ENCODE measurements at places on chromosomes 2 and 18.

DNA sequence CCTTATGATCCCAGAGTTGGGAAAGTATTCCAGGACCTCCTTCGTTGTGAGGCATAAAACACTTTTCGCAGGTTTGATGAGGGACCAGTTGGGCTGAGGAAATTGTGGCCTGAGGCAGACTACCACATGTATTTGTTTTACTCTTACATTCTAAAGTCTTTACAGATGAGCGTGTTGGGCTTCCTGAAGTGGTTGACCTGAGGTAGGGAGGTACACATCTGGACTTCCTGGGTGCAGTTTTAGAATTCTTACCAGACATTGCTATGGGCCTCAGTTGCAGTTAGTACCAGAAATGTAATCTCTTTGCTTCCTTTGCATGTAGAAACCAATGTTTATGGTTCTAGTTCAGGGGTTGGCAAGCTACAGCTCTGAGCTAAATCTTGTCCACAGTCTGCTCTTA is 48.7 kb downstream of the COA5 start:
- no peak for DNase-seq

GRCh38 chr2:75287624-75288316 is 88.5 kb upstream of the TACR1 start:
- DNase-seq = no peak

- DNase-seq = no peak
These were observed 90.3 kb downstream of the HDAC4 start for GRCh38 chr2:239310401-239311061.

DNA sequence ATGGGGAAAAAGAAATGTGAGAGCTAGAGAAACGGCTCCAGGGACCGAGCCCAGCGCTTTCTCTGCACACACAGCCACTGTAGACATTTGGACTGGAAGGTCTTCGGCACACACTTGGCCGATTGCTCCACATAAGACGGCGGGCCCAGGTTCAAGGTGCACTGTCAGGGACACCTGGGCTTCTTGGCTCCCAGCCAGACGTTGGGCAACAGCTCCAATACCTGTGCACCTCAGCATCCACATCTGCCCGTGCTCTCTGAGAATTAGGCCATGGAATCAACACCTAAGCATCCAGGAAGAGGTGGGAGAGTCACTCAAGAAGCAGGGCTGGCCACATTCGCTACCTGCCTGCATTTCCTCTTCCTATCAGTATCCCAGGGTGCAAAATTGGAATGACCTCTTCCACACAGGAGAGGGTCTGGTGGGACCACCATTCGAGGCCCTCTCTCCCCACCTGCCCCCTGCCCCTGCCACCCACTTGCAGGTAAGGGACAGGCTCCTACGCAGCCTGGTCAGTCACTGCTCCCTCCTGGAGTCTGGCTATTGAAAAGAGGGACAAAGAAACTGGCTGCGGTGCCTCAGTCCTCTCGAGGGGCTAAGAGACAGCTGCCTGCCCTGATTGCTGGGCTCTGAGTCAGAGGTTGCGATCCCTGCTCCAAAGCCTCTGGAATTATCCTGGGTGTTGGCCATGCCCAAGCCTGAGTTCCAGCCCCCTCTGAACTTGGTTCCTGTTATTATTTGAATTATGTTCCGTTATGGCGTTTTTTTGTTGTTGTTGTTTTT is 40.1 kb upstream of the TAF1B start:
- DNase-seq = no peak

GRCh38 chr2:204145263-204145751 is 208.7 kb downstream of the ICOS start:
- DNase-seq = peak; percentile 53

DNA sequence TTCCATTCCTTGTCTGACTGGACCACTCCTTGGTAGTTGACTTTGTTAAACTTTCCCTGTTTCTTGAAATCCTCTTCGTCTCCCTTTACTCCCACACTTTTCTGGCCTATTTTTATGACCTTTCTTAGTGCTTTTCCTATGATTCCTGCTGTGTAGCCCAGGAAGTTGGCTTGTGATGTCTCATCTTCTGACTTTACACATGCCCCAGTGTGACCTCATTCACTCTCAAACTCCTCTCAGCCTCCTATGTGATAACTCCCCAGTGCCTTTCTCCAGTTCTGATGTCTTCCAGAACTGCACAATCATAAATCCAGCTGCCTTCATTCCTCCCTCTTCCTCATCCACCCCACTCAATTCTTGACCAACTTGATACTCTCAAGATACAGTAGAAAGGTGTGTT is 407.6 kb downstream of the TGIF1 start:
- DNase-seq = no peak

DNA sequence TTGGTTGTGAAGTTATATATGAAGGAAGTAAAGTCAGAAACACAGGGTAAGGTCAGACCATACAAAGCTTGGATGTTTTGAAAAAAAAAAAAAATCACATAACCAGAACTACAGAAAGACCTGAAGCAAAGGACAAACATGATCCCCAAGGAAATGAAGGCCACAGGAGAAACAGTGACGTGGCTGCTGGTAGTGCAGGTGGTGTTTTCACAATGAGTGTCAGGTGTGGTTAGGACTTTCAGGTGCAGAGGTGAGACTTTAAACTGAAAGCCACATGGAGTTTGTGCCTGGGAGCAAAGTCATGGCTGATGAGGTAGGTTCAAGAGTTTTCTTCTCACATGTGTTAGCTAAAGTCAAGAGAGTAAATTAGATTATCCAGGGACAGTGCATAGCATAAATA is 270.7 kb downstream of the PIEZO2 start:
- DNase-seq = no peak

DNA sequence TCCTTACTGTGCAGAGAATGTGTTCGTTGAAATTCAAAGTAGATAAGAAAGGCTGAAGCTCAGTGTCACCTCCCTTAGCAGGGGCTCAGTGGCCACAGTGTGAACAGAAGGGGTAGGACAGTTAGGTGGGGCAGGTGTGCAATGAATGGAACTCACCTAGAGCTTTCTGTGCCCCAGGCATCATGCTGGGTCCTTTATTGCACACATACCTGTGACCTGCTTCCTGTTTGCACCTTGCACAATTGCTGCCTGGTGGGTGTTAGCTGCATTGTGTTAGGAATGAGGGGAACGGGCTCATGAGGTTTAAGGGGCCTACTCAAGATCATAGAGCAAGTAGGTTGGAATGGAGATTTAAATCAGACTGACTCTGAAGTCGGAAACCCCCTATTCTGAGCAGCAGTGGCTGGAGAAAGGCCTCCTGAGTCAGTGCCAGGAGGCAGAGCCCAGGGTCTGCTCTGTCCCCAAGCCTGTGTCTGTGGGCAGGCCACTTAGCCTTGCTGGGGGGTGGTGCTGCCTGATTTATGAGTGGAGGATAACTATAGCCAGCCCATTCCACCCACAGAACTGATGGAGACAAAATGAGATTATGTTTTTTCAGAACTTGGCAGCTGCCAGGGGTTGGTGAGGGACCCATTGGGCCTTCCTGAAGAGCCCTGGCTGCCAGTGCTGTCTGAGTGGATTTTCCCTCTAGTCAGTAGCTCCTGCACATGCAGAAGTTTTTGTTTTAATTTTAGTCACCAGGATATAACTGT is 76.2 kb downstream of the NPAS2 start:
- DNase-seq = no peak

DNA sequence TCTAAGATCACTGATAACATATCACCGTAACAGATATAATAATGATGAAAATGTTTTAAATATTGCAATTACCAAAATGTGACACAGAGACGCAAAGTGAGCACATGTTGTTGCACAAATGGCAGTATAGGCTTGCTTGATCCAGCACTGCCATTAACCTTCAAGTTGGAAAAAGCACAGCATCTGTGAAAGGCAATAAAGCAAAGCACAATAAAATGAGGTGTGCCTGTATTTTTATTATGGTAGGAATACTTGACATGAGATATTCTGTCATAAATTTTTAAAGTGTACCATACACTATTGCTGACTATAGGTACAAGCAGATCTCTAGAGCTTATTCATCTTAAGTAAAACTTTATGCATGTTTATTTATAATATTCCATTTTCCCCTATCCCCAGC is 312.2 kb downstream of the PTH2R start:
- DNase-seq = no peak

GRCh38 chr2:239062743-239063142 is 214.9 kb downstream of the TWIST2 start:
- DNase-seq = no peak

GRCh38 chr18:49032189-49032584 is 81.4 kb upstream of the SMAD7 start:
- DNase-seq = no peak

- DNase-seq = no peak
These were observed 81.0 kb downstream of the ZNF236 start for GRCh38 chr18:76903386-76903785.

GRCh38 chr18:76495006-76495370 is at the start of gene ZNF516:
ZNF516 (minus strand) TSS chr18:76495242; CDS start chr18:76443054, 52,188 bp downstream.
- peak; percentile 39 for DNase-seq

DNA sequence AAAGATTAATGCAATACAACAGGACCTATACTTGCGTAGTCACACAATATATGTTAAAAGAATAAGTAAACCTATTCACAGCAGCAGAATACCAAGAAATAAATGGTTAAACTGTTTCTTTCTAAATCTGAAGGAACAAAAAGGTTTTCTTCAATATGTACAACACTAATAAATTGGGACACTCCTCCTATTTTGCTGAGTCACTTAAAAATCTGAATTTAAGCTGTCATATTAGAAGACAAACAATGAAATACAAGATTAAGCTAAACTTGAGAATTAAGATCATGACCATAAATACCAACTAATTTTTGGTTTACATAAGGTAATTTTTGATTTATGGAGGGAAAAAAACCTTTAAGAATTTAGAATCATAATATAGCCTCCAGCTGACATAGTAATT is 92.8 kb downstream of the ARHGEF33 start:
- DNase-seq = no peak

- DNase-seq = no peak
These were observed 169.3 kb upstream of the NXPH2 start for GRCh38 chr2:138949517-138949916.

DNA sequence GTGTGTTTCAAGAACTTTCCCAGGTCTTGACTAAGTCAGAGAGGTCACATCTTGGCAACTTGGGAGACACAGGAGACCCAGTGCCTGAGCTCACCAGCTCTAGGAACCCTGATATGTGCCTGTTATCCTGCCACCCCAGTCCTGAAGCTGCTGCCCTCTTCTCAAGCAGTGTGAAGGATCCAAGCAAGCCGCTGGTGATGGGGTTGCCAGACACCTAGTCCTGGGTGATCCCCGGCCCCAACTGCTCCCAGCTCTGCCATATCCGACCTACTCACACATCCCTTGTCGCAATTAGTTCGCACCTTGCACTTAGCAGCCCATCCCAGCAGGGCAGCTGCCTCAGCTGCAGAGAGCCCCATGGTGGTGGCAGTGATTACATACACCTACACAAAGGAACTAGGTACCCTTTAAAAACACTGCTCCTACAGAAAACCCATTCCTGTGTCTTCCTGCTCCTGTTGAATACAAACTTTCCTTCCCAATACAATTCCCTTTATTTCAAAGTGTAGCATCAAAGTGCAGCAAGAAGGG is 247.2 kb upstream of the RAB12 start:
- DNase-seq = no peak

DNA sequence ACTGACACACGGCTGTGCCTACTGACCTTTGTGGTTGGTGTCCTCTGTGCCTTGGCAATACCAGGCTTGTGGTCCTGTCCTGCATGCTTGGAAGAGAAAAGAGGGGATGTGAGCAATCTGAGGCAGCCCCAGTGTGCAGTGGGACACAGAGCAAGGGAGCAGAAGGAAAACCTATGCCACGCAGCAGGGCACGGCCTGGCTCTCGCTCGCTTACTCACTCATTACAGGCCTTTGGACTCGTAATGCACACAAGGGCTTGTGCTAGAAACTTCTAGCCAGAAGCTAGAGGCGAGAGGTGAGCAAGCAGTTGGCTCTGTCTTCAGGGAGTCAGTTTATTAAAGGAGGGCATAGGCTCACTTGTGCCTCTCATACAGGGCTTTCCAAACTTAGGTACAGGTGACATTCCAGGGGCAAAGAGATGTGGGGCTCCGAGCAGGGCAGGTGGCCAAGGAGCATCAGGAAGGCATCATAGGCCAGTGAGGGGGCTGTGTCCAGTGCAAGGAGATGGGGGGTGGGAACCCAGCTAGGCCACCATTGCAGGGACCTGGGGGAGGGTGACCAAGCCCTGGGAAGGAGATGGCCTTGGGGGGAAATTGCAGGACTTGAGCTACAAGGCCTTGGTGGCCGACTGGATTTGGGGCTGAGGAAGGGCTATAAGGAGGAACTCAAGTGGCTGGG is 100.8 kb downstream of the DYSF start:
- DNase-seq = no peak

DNA sequence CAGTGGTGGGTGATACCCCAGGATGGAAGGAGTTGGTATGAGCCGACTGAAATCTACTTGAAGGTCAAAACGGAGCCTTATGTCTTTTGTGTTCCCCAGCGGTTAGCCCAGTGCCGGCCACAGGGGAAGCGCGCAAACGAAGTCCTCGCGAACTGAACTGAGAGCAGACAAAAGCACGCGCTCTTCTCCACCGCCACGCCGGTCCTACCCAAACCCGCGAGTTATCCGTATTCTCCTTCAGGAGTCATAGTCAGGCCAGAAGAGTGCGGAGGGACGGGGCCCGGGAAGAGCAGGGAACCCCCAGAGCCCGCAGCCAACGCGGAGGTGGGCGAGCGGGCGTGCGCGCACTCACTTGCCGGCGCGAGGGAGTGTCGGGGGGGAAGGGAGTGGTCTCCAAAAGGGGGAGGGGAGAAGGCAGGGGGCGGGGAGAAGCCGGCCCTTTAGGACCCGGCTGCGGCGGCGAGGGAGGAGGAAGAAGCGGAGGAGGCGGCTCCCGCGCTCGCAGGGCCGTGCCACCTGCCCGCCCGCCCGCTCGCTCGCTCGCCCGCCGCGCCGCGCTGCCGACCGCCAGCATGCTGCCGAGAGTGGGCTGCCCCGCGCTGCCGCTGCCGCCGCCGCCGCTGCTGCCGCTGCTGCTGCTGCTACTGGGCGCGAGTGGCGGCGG is at the start of gene IGFBP2:
TSS of gene IGFBP2 (plus strand) at position 469 of the 664 bp plus-strand sequence. CDS start at position 573, 104 bp downstream.
- DNase-seq = peak; percentile 32

- no peak for DNase-seq
These were observed 820.0 kb downstream of the CPS1 start for GRCh38 chr2:211376410-211376809.

DNA sequence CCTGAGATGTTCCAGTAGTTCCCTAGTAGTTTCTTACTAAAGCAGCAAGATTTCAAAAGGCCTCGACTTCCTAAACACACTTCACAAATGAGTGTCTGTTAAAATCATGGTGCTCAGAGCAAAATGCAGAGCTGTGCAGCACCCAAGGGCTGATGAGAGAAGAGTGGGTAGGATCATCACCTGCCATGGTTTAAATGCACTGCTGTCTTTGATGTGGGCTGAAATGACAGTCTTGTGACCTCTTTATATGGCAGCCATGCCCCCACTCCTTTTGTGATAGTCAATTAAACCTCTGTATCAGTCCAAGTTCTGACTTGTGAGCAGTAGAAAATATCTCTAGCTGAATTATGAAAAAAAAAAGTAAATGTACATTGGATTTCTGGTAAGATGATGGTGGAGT is 107.1 kb downstream of the TFCP2L1 start:
- no peak for DNase-seq

DNA sequence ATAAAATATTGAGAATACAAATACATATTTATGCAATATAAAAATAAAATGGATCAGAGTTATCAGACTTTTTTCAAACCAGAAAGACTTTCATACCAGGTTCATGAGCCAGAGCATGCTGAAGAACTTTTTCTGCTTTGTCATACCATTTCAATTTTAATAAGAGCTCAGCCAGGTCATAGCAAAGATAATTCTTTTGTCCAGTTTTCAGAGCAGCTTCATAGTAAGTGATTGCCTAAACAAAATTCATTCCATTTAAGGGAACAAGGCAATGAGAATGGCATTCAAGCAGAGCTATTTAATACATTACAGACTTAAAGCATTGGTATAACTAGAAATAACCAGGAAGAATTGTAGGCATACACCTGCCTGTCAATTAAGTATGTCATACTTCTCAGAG is 42.3 kb downstream of the TTC21B start:
- DNase-seq = no peak

GRCh38 chr2:37579192-37579713 is 92.2 kb downstream of the CDC42EP3 start:
- DNase-seq = no peak

All from germinal center (tissue), 1 donor.